ENCODE measurements at places on chromosomes 2 and 18.
A peak's percentile ranks its signal among the peaks of the same experiment; 100 is the strongest.

GRCh38 chr2:21251216-21251980, 127.6 kb downstream of the TDRD15 start:
- no peak for DNase-seq

- no peak for DNase-seq
Measured at GRCh38 chr18:43422518-43422917, 145.2 kb upstream of the SYT4 start.

GRCh38 chr18:27608742-27609141, 423.6 kb upstream of the CHST9 start:
- no peak for DNase-seq

- DNase-seq: no peak
Measured at GRCh38 chr2:135163306-135163705, 111.2 kb downstream of the RAB3GAP1 start.

DNA sequence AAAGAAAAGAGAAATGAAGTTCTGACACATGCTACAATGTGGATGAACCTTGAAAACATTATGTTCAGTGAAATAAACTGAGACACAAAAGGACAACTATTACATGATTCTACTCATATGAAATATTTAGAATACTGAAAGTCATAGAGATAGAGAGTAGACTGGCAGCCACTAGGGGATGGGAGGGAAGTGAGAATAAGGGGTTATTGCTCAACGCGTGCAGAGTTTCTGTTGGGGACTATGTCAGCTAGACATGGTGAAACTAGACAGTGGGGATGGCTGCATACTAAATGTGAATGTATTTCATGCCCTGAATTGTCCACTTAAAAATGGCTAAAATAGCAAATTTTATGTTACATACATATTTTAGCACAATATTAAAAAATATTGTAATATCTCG, 108.7 kb upstream of the ATL2 start:
- peak; percentile 32 for DNase-seq

DNA sequence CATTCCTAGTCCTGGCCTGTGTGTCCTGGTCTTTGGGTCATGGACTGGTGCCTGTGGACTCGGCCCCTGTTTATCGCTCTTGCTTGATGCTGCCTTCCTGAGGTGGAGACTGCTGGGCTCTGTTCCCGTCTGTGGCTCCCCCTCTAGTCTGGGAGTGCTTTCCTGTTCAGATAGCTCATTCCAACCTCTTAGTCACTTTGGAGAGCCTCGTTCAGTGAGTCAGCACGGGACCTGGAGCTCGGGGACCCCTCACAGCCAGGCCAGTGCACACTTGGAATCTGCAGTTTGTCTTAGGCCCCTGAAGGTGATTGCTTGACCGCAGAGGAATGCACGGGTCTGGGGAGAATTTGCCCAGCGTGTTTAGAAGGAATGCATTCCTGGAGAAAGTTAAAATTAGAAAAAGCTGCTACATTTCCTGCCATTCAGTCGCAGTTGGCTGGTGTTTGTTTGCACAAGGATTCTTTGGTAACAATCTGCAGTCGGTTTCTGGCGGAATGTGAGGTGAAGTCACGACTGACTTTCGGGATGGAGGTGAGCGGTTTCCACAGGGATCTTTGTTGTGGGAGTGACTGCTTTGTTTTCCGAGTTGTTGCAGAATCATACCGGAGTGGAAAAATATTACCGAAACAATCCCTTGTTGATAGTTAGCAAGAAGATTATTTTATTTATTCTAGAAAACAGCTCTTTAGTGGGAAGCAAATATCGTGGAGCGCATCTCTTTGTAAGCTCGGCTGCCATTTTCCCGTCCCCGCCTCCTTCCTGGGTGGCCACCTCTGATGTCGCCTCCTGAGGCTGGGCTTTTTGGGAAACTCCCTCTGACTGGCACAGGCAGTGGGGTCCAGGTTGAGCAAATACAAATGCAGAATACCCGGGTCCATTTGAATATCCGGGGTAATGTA, 29.6 kb downstream of the SH3BP4 start:
- DNase-seq: no peak

DNA sequence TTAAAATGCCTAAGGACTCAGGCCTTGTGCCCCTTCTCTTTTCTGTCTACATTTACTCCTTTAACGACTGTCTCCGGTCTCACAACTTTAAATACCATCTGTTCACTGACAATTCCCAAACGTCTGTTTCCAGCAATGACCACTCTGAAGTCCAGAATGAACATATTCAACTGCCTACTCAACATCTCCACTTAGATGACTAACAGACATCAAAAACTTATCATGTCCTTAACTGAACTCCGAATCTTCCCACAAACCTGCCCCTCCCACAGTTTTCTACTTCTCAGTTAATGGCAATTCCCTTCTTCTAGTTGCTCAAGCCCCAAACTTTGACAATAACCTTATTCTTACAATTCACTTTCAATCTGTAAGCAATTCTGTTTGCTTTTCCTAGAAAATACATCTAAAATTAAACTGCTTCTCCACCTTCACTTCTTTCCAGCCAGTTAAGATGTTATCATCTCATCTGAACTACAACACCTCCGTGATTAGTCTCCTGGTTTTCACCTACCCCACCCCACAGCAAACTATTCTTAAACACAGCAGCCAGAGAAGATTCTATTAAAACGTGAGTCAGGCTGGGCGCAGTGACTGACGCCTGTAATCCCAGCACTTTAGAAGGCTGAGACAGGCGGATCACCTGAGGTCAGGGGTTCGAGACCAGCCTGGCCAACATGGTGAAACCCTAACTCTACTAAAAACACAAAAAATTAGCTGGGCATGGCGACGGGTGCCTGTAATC, 2.8 kb downstream of the C1D start:
- no peak for DNase-seq

DNA sequence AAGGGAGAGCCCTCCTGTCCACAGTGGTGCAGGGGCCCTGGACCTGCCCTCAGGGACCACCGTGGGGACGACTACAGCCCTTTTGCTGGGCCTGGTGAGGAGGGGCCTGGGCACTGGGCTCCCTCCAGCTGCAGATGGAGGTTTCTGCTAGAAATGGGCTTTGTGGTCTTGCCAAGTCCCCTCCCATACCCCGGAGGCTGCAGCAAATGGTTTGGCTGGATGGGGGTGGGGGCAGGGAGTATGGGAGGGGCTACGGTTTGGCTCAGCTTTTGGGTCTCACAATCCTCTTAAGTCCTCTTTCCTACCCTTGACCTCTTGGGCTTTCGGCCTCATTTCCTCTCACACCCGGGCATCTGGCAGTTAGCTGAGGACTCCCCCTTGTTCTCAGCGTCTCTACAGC, 21.7 kb downstream of the TET3 start:
- DNase-seq: no peak

- no peak for DNase-seq
Measured at GRCh38 chr2:216570357-216570756, 62.9 kb upstream of the IGFBP2 start.

GRCh38 chr2:112783187-112783714, 1.0 kb downstream of the IL1A start:
- no peak for DNase-seq

DNA sequence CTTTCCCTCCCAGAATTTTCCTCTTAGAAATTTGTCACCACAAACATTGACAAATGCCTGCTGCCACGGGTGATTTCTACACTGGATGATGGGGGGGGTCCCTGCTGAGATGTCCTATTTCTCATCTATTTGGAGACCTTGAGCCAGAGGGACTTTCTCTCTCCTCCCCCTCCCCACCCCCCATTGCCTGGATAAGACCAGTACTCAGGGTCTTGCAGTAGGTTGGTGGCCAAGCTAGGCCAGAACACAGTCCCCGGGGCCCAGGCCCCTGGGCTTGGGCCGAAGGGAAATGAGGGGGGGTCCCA, 560 bp upstream of the DUSP2 start:
- no peak for DNase-seq

GRCh38 chr2:134660626-134661402, 58.0 kb downstream of the TMEM163 start:
- DNase-seq: no peak

- DNase-seq: peak; percentile 54
Measured at GRCh38 chr2:7037340-7038333, 120.4 kb downstream of the RNF144A start.

GRCh38 chr2:179565807-179566206, 295.6 kb downstream of the ZNF385B start:
- DNase-seq: no peak

- DNase-seq: no peak
Measured at GRCh38 chr18:48792141-48792540, 158.6 kb downstream of the SMAD7 start.

DNA sequence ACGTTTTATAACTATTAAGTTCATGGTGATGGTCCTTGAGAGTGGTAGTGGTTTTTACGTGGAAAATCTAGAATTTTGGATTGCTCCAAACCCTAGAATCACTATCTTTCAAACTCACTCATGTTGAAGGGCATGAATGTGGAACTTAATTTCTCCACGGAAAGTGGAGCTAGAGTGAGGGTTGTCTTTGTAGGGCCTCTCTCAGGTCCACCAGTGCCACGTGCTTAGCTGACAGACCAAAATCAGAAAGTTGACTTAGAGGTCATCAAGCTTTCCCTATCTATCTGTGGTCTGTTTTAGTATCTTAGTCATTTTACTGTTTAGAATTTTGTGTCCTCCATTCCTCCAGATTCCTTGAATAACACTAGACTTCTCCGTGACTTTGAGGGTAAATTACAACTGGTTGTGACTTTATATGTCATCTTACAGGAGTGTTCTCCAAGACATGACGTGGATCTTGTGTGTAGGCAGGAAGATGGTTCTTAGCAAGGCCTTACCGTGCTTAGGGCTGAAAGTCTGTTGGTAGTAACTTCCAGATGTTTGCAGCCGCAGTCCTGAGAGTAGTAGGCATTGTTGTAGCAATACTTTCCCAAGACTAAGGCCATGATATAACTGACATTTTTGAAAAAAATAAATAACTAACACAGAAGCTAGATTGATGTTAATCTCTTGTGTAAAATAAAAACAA, 26.8 kb downstream of the DIS3L2 start:
- no peak for DNase-seq

DNA sequence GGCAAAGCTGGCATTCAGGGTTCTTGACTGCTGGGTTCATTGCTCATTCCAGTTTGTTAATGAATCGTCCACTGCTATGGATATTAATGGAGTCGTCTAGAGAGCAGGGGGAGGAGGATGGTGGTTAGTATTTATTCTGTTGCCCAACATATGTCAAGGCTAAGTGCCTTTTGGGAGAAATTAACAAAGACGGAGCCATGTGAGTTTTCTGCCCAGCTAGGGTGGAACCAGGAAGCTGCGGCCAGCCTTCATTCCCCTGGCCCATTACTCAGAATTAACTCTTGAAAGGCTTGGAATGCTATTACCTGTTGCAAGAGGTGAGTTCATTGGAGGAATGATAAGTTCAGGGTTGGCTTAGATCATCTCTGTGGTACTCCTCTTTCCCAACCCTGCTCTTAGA, 19.3 kb downstream of the IGFBP2 start:
- no peak for DNase-seq

DNA sequence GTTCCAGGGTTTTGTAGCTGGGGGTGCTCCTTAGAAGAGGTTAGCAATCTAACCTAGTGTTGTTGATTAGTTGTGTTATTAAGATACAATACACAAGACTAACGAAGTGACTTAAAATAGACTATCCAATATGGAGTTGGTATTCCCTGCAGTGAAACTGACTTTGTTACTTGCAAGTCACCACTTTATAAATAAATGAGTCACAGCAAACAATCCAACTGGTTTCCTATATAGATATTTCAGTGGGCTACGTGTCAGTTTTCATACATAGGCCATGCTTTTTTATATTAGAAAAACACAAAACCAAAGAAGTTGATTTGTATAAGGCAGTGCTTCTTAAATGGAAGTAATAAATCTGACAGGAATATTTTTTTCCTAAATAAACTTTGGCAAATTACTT, 274.0 kb downstream of the CAMKMT start:
- no peak for DNase-seq

DNA sequence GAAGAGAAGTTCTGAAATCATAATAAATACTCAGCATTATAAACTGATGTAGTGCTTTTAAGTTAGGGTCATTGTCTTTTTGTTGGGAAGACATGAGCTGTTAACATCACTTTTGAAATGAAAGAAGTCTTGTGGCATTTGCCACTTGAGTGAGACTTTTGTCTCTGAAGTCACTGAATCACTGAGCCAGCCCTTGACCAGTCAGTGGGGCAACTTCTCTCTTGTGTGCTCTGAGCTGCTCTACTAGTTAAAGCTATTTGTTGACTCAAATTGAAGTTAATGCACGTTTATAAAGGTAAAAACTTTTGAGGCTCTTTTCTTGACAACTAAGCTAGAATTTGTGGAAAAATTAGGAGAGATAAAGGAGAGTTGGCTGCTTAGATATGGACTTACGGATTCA, 6.7 kb downstream of the WDR43 start:
- DNase-seq: no peak

DNA sequence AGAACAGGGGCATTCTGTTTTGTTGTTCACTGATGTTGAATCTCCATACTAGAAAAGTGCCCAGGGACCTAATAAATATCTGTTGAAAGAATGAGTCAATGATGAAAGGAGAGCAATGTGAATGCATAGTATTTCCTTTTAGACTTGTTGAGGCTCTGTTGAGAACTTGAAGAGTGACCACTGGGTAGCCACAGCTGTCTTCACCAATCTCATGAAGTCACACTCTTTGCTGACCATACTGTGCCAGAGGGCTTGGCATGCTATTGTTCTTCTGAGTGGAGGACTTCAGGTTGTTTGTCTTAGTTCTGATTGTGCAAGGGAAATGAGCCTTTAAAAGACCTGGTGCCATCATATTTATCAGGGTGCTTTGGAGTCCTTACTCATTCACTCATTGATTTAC, 41.6 kb upstream of the NT5C1B start:
- DNase-seq: no peak

DNA sequence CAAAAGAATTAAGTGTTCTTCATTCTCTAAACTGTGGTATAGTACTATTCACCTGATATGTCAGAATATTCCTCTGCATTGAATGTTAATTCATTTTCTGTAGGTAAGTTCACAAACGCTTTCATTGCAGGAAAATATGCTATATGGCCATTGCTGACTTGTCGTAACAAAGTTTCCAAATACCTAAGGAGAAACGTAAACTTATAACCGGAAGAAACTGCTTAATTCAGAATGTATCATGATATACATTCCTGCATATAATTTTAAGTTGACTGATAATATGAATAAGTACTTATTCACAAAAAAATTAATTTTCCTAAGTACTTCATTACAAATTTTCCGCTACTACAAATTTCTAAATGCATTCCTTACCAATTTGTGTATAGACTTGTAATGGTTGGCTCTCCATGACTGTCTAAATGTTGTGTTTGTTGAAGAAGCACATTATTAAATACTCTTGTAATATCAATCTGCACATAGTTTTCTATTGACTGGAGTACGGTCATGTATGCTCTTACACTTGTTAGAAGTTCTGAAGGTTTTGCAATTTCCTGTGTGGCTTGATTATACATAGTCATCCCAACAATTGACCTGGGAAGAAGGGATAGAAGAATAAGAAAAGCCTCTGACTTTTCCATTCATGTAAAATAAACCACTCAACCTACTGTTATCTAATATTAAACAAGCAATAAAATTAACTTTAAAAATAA, 85.4 kb downstream of the NCKAP1 start:
- DNase-seq: no peak

- no peak for DNase-seq
Measured at GRCh38 chr2:151614159-151614558, 120.1 kb downstream of the NEB start.
